Skeletal muscle tissue (tissue), 5 donors: ENCODE measurements at places on chromosomes 12 and 14. TPM values are rescaled to one million over a fixed set of nuclear protein-coding genes. Genes with fewer than 3 reads are reported as not detected.

PLEKHH1 gene
- total RNA-seq, result 1.6 TPM

SYNE3 gene
- 21.4 TPM for total RNA-seq

BHLHE41 gene
- 1.0 TPM for total RNA-seq

LRP1-AS gene
- 1.0 TPM for total RNA-seq

TMEM119 gene
- 37.1 TPM for total RNA-seq

SLC7A7 gene
- 15.1 TPM for total RNA-seq

AQP2 gene
- not detected for total RNA-seq

RNASE7 gene
- total RNA-seq, result not detected

SLCO1A2 gene
- total RNA-seq, result not detected

RCOR1 gene
- 10.4 TPM for total RNA-seq

ACSM4 gene
- not detected for total RNA-seq

ZNF664 gene
- 25.1 TPM for total RNA-seq

GPR135 gene
- 2.6 TPM for total RNA-seq
